ENCODE measurements at places on chromosomes 1 and 21.

GRCh38 chr1:184161071-184161698, 109.7 kb downstream of the TSEN15 start:
- peak; percentile 63 for DNase-seq

DNA sequence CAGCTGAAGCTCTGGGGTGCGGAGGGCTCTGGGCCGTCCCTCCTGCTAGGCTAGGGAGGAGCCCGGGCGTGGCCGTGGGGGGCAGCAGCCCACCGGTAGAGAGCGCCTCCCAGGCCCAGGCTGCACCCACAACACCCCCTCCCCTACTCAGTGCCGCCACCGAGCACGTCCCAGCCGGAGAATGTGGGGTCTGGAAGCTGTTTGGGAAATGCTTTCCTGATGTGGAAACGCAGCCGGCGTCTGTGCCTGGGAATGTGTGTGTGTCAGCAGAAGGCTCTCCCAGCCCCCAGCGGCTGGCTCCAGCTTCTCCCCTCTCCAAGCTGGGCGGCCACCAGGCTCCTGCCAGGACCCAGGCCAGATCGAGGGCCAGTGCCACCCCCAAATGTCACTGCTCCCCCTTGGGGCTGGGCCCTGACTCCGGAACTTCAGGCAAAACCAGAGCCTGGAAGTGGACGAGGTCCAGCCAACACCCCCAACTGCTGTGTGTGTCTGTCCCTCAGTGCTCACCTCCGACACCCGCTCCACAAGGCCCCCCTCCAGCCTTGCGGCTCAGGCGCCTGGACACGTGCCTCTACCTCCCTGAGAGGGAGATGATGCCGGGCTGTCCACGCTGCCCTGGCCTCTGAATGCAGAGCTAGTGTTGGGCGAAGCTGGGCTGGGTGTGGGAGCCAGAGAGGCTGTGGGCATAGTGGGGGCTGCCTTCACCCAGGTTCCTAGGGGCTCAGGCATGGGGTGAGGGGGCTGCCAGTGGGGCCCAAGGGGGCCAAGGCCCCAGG, 74.7 kb downstream of the MEGF6 start:
- no peak for DNase-seq

DNA sequence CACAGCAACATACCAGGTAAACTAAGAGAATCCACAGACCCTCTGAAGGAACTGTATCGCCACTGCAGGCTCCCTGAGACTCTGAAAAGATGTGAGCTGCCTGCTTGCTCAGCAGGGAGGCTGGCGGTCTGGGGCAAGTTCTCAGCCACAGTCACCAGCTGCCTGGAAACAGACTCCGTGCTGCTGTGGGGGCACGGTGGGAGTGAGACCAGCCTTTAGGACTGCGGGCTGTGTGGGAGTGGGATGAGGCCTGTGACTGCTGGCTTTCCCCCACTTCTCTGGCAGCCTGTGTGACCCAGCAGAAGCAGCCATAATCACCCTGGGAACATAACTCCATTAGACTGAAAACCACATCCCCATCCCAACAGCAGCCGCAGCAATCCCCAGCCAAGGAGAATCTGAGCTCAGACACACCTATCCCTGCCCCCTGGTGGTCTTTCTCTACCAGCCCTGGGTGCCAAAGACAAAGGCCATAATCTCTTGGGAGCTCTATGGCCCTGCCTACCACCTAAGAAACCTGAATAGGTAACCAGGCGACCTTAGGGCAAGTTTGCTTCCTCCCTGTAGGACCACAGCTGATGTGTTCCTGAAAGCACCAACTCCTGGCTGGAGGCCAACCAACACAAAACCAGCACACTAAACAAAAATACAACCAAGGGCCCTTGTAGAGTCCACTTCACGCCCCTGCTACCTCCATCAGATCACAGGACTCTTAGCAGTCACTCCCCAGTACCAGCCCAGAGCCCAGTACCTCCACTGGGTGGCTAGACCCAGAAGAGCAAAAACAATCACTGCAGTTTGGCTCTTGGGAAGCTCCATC, 151.5 kb downstream of the SMYD3 start:
- DNase-seq = no peak

DNA sequence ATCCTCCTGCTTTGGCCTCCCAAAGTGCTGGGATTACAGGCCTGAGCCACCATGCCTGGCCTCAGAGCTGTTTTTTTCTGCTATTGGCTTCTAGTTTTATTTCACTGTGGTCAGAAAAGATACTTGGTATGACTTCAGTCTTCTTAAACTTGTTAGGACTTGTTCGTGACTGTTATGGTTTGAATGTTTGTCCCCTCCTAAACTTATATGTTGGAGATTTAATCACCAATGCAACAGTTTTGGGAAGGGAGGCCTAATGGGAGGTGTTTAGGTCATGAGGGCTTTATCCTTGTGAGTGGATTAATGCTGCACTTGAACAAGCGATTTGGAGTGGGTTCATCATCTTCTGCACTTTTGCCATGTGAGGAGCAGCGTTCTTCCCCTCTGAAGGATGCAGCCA, 24.5 kb upstream of the SOD1 start:
- DNase-seq = no peak

- DNase-seq = peak; percentile 53
These were observed 12.3 kb downstream of the TNFRSF1B start for GRCh38 chr1:12179111-12179519.

Data from inflammatory macrophage (primary cell).